ENCODE measurements at places on chromosomes 7 and 10.

GRCh38 chr7:80821771-80822319 lies 97.0 kb downstream of the SEMA3C start:
- no peak for DNase-seq

- no peak for DNase-seq
Observed at GRCh38 chr7:50214126-50214670, 90.3 kb upstream of the IKZF1 start.

- DNase-seq, result no peak
Observed at GRCh38 chr10:79274279-79275104, 72.8 kb upstream of the PPIF start.

DNA sequence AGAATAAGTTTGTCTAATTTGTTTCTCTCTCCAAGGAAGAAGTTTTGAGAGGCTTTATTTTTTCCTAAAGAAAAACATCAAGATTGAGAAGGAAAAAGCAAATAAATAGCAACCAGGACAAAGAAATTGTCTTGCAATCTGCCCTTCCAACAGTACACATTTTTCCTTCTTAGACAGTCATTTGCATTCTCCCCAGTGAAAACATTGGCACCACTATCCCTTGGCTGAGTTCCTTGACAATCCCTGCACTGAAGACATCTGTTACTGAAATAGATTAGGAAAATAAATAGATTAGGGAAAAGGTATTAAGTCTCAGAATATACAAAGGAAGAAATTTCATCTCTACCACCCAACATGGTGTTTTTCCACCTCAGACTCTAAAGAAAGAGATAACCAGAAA lies 12.2 kb upstream of the TMEM243 start:
- no peak for DNase-seq

DNA sequence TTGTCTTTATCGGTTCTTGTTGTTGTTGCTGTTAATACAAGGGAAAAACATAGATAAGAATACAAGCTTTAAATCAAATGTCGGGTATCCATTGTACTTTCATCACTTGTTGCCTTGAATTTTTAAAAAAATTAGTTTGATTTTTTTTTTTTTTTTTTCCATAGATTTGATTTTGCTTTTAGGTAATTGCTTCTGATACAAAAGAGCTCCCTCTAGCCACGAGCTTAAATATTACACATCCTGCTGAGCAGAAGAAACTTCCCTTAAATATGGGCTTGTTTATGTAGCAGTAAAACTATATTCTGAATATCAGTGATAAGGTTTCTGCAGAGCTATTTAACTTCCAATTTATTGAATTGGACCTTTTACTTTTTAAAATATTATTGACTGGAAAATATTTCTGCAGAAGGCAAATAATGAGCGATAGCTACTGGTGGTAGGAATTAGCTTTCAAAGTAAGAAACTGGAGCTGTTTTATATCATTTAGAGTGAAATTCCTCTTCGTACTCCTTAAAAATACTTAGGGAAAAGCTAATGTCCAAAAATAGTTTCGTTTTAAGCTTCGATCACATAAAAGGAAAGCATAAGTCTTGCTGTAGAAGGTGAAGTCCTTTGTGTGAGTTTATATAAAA lies 216.9 kb downstream of the POLR1F start:
- no peak for DNase-seq

GRCh38 chr7:94395141-94396036 lies 694 bp downstream of the COL1A2 start:
- no peak for DNase-seq

- no peak for DNase-seq
Observed at GRCh38 chr10:49690698-49691356, 11.4 kb downstream of the C10orf53 start.

DNA sequence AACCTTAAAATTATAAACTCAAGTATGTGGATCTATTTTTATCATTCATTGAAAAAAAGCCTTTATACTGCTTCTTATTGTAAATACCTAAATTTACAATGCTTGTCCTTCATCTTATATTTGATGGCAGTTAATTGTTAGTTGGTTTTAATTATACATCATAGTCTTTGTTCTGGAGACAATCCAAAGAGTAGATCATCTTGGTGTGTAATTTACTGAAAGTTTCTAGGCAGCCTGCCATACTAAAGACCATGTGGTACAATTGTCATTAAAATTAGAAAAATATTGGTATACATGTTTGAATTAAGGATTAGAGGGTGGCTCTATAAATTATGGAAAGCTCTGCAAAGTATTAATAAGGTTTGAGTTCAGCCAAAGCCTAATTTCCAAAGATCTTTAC lies 231.4 kb downstream of the KCND2 start:
- no peak for DNase-seq

- no peak for DNase-seq
Observed at GRCh38 chr7:15527648-15528047, 34.2 kb downstream of the AGMO start.

DNA sequence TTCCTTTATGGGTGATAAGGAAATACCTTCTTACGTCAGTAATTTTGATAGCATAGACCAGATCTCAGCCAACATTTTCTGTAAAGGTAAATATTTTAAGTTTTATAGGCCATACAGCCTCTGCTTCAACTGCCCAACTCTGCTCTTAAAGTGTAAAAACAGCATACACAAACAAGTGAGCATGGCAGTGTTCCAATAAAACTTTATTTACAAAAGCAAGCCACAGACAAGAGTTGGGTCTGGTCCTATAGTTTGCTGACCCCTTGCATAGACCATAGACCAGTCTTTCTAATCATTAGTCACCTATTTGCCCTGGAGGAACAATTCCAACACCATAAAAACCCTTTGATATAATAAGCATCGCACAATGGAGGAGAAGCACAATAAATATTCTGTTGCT lies 398.8 kb downstream of the SFMBT2 start:
- DNase-seq, result no peak

DNA sequence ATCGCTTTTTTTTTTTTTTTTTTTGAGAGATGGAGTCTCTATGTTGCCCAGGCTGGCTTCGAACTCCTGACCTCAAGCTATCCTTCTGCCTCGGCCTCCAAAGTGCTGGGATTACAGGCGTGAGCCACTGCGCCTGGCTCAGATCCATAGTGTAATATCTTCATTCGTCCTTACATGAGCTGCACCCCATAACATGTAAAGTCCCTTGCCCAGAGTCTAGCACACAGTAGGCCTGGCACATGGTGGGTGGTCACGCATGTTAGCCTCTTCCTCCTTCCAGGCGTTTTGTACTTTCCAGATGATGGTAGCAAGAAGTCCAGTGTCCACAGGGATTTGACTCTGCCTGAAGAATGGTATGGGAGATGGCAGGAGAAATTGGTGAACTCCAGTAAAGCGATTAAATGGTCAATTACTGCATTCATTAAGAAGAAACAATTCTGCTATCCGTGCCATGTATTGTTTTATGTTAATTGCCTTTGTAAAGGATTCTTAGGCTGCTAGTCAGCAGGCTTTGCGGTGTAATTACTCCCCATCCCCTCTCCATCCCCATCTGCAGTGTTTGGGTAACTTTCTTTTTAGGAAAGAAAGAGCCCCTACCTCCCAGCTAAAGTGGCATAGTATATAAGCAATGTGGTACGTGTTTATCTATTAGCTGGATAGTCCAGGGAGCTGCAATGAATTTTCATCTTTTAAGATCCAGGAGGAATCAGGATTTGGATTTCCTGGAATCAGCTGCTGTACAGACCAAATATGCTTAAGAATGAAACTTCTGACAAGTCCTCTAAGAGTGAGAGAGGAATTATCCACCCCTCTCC lies 1.2 kb downstream of the TPST1 start:
- no peak for DNase-seq

Data from stimulated activated CD4-positive, alpha-beta T cell treated with anti-CD3 and anti-CD28 coated beads, TNF-alpha, amount 100 ng/mL, for 1 hour (primary cell).